Central memory CD4-positive, alpha-beta T cell (primary cell): ENCODE measurements at places on chromosomes 7 and 10.

- no peak for DNase-seq
These were observed 278.9 kb downstream of the HPSE2 start for GRCh38 chr10:98956576-98957260.

DNA sequence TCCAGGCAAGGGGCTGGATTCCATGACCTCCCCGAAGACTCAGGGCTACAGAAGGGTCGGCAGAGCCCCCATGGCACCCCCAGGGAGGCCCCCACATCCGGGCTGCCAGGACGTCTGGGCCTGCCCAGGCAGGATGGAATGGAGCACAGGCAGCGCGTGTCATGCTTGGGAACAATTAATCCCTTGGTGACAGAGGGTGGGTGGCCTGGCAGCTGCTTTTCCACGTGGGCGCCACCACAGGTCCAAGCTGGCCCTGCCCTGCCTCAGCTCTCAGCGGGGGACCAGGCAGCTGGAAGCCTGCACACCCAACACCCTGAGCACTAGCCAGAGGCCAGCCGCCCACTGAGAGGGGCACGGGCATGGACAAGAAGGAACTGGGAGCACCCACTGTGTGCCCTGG, 11.4 kb downstream of the ELN start:
- DNase-seq, result no peak

DNA sequence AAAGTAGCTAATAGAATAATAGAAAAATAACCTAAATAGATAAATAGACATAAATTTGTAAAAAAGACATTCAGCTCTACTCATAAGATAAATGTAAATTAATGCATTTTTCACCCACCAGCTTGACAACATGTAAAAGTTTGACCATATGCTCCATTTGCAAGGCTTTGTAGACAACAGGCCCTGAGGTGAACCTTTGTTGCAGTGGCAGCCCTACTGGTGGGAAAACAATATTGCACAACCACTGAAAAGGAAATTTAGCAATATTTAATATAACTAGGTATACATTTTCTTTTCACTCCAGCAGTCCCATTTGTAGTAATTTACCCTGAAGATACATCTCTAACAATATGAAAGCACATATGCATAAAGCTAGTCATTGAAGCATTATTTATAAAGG, 39.0 kb upstream of the ADRA2A start:
- no peak for DNase-seq

DNA sequence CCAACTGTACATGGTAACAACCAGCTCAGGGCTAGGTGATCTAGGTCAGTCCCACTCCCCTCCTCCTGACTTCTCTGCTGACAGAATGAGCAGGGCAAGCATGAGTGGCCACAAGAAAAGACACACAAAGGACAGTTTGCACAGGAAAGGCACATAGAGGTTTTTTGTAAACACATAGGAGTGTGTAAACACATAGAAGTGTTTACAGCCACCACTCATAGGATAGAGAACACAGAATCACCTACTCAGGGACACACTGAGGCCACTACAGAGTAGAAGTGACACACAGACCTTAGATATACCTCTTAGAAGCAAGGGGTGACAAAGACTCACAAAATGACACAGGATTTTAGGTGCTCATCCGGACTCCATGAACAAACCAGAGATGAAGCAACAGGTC, 19.0 kb downstream of the NUDCD3 start:
- no peak for DNase-seq

DNA sequence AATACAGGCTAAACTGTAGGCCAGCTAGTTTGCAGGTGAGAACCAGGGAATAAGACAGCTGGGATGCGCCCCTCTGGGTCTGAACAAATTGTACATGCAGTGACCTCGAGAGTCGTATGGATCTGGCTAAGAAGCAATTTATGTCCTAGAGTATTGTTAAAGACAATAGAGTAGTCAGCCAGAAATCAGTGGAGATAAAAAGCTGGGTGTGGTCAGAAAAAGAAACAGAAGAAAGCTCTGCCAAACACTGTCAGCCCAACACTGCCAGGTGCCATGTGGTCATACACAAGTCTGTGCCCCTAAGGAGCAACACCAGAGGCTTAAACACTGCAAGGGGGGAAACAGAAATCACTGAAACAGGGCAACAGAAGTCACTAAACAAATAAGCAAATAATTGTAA, 62.2 kb downstream of the CNOT4 start:
- no peak for DNase-seq
